Activated naive CD8-positive, alpha-beta T cell treated with anti-CD3 and anti-CD28 coated beads, Interleukin-2, amount 50 U/mL, for 16 hours (primary cell): ENCODE measurements at places on chromosomes 7 and 10.

- DNase-seq = peak; percentile 54
These were observed 24.8 kb upstream of the SLIT1 start for GRCh38 chr10:97210543-97210960.

GRCh38 chr10:62460393-62460792 lies 86.2 kb downstream of the ZNF365 start:
- DNase-seq = no peak

GRCh38 chr7:111662386-111662785 lies 100.1 kb upstream of the IMMP2L start:
- no peak for DNase-seq

DNA sequence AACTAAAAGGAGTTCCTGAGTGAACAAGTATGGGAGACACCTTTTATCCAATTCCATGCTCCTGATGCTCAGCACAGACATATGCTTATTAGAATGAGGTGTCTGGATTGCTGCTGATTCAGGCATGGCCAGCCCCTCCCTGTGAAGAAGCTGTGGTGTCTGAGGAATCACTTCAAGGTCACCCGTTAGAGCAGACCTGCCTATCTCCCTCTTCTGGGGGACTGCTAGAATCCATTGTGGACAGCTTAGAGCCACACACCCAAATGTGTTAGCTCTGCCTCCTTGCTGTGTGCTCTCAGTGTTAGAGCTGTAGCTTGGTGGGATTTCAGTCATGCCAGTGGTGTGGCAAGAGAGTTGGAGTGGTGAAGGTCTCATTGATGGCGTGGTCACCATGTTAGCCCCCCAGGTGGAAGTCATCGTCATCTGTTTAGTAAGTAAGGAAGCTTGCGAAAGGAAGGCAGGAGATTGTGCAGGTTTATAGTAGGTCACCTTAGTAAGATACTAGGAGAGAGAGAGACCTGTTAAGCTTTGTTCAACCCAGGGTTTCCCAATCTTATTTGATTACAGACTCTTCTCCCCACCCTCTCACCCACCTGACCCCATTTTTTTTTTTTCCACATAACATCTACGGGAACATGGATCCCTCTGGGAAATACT lies 12.8 kb downstream of the PRXL2A start:
- no peak for DNase-seq

- DNase-seq = no peak
These were observed 330.2 kb downstream of the GLRX3 start for GRCh38 chr10:130466271-130466997.

GRCh38 chr7:99499721-99500636 lies at the start of gene ZNF394:
ZNF394 (minus strand) TSS chr7:99500281; CDS start chr7:99500093, 188 bp downstream.
- DNase-seq = peak; percentile 78

DNA sequence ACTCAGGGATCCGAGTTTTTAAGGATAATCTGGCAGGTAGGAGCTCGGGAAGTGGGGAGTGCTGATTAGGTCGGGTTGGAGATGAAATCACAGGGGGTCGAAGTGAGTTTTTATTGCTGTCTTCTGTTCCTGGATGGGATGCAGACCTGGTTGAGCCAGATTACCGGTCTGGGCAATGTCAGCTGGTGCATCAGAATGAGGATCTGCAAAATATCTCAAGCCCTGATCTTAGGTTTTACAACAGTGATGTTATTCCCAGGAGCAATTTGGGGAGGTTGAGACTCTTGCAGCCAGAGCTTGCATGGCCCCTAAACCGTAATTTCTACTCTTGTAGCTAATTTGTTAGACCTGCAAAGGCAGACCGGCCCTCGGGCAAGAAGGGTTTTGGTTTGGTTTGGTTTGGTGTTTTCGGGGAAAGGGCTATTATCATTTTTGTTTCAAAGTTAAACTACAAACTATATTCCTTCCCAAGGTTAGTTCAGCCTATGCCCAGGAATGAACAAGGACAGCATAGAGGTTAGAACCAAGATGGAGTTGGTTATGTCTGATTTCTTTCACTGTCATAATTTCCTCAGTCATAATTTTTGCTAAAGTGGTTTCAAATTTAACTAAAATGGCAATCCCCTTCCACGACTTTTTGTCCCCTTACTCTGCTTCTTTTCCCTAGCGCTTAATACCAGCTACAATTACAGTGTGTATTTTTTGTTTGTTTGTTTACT lies 20.6 kb upstream of the PIK3CG start:
- DNase-seq = no peak

DNA sequence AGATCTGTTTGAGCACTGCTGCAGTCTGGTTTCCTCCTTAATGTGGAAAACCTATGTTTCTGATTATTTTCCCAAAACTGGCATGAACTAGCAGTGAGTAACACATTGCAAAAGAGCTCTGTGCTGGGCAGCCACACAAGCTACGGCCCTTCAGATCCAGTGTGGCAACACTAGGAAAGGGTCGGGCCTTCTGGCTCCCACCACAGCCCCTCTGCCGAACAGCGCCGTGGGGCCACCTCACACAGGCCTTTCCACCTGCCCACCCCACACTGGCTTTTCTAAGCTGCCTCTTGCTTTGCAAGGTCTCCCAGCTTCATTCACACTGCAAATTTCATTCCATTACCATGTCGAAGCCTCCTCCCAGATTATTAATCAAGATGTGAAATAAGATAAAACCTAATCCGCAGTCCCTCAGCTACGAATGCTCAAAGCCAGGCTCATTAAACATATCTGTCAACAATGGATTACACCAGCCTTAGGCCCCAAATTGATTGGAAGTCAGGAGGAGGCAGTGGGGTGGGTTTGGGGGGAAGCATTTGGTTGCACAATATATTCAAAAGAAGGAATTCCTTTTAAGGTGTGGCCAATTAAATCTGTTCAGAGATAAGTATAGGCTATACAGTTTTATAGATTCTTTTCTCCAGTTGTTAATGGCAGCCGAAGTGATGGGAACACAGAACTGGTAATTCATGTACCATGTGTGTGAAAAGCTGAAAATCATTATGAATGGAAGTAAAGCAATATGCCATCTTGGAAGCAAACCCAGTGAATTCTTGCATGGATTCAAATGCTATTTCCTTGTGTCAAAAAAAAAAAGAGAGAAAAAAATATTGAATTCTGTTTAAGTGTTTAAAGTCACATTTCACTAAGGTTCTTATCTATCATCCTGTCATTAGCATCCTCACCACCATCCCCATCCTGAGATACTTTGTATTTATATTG lies 223.7 kb downstream of the MTERF1 start:
- DNase-seq = no peak

- DNase-seq = no peak
These were observed 163.7 kb downstream of the AGMO start for GRCh38 chr7:15397922-15398760.

- DNase-seq = no peak
These were observed 2.2 kb upstream of the LRRC27 start for GRCh38 chr10:132329565-132330485.

DNA sequence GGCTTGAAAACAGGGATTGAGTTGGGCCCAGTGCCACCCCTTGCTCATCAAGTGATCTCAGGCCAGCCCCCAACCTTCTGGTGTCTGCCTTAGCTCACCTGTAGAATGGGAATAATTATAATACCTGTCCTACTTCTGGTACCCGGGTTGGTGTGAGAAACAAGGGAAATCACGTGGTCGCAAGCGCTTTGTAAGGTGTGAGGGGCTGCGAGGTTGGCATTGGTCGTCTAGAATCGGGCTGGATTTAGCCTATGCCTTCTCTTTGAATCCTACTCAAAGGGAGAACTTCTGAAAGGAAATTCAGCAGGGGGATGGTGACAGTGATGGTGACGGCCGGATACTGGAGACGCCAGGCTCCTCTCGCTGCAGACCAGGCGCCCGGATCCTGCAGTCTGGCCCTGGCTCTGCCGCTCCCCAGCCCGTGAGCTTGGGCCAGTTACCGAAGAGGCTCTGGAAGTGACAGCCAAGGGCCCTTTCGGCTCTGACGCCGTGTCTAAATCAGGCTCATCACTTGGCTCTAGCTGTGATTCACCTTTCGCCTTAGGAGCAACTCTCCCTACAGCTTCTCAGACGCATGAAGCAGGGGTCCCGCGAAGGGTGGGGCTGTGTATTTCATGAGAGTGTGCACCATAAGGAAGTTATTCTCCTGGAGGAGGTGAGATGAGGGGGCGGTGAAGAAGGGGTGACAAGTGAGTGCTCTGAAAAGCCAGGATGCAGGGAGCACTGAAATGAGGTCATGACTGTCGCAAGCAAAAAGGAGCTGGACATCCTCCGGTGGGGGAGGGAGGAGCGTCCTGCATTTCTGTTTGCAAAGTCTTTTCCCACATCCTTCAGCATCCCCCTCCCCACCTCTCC lies 4.0 kb upstream of the CREB5 start:
- no peak for DNase-seq

GRCh38 chr10:3671386-3671955 lies 113.5 kb downstream of the KLF6 start:
- DNase-seq = no peak

GRCh38 chr7:105131033-105131656 lies 117.1 kb downstream of the KMT2E start:
- no peak for DNase-seq

GRCh38 chr10:119335671-119336353 lies 128.4 kb downstream of the GRK5 start:
- DNase-seq = no peak

DNA sequence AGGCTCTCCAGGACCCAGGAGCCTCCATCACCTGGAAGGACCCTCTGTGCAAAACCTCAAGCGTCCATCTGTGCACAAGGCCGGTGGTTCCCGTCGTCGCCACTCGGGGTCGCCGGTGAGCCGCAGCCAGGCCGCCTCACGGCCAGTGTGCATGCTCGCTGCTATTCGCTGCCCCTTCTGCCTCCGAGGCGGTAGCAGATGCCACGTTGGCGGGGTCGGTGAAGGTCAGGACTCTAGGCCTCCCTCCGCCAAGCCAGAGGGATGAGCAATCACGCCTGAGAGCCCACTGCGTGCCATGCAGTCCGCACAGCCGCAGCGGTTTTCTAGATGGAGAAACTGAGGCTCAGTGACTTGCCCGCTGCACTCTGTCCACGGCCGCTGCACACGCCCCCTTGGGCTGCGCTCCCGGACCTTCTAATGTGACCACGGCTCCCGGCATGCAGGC lies 5.7 kb downstream of the UPK3B start:
- no peak for DNase-seq

GRCh38 chr7:50854831-50855230 lies 72.1 kb upstream of the GRB10 start:
- DNase-seq = no peak

GRCh38 chr10:48768144-48768766 lies 83.6 kb downstream of the WDFY4 start:
- no peak for DNase-seq

DNA sequence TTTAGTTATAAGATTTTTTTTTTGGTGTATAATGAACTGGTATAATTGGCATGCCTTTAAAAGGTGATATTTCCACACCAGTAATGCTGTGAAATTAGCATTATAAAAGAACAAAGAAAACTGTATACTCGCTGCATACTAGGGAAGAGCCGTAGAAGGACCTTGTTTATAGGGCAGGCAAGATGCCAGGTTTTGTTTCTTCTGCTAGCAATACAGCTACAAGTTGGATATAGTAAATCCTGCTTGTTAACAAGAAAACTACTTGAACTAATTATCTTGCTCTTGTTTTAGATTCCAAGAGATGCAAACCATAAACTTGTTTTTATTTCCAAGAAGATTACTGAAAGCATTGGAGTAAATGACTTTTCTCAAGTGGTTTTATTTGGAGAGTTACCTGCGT lies 1.9 kb downstream of the DNAH11 start:
- DNase-seq = no peak

DNA sequence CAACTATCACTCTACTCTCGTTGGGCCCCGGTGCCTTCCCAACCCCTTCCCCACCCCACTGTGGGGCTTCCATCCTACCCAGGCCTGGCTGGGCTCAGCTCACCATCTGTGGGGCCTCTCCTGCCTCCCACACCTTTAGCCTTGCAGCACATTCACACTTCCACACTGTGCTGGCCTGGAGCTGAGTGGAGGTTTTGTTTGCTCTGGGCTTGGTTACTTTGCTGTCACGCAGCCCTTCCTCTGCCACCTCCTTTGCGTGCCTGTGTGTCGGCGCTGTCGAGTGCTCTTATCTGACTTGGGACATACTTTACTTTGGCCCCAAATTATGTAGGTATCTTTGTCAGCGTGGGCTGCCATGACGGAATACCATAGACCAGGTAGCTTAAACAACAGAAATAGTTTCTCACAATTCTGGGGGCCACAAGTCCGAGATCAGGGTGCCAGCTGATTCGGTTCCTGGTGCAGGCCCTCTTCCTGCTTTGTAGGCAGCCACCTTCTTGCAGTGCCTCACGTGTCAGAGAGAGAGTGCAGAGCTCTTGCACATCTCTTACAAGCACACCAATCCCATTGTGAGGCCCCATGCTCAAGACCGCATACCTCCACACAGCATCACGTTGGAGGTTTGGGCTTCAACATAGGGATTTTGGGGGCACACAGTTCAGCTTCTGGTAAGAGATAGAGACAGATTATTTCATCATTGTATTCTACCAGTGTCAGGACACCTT lies 89.0 kb downstream of the CUL1 start:
- no peak for DNase-seq

DNA sequence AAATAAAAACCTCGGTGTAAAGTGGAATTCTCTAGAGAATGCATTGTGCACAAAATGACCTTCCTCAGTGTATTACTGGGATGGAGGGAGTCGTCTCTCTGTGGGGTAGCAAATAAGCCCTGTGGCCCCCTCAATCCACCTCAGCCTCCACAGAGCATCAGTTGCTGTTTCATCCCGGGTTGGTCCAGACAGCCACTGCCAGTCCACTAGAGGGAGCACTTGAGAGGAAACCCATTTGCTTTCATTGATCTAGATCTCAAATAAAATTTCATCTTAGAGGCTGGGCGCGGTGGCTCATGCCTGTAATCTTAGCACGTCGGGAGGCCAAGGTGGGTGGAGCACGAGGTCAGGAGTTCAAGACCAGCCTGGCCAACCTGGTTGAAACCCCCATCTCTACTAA lies 1128.7 kb downstream of the CNTNAP2 start:
- DNase-seq = no peak

DNA sequence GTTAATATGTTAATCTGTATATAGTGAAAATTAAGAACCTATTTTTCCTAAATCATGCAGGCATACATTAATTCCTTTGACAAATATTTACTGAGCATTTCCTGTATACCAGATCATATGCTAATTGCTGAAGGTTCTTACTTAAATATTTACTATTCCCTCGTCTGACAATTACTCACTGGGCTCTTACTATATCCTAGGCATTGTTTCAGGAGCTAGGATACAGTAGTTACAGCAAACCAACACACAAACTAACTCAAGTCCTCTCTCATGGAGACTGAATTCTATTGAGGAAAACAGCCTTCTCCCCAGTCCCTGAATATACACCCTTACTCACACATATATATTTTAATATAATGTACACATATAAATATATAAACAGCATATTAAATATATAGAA lies 786.0 kb downstream of the NRG3 start:
- no peak for DNase-seq
